ENCODE measurements at places on chromosomes 6 and 20.

DNA sequence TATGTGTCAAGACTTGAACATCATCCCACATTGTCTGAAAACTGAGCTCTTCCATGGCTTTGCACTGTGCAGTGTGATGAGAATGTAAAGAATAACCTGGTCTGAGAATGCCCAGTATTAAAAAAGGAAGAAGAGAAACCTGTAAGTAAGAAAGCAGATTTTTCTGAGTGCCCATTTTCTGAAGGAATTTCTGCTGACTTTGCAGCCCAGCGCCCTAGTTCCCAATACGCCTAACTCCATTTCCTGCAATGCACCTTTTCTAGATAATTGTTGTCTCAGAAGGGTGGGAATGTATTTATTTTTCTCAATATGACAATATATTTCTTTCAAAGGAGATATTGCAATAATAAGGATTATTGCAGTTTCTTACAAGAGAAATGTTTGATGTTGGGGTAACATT lies 231.5 kb downstream of the HAO1 start:
- DNase-seq, result no peak

DNA sequence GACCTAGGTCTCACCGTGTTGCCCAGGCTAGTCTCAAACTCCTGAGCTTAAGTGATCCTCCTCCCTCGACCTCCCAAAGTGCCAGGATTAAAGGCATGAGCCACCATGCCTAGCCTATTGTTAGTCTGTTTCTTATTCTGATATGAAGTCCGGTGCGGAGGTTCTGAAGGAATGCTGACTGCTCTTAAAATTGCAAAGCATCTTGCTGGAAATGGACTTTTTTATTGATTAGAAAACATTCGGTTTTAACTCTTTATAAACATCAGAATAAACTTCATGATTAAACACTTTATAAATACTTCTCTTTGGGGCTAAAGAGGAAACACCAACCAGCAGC lies 3.2 kb downstream of the TNFAIP3 start:
- no peak for DNase-seq

GRCh38 chr6:3341467-3341866 lies 82.7 kb downstream of the PSMG4 start:
- DNase-seq, result peak; percentile 95

DNA sequence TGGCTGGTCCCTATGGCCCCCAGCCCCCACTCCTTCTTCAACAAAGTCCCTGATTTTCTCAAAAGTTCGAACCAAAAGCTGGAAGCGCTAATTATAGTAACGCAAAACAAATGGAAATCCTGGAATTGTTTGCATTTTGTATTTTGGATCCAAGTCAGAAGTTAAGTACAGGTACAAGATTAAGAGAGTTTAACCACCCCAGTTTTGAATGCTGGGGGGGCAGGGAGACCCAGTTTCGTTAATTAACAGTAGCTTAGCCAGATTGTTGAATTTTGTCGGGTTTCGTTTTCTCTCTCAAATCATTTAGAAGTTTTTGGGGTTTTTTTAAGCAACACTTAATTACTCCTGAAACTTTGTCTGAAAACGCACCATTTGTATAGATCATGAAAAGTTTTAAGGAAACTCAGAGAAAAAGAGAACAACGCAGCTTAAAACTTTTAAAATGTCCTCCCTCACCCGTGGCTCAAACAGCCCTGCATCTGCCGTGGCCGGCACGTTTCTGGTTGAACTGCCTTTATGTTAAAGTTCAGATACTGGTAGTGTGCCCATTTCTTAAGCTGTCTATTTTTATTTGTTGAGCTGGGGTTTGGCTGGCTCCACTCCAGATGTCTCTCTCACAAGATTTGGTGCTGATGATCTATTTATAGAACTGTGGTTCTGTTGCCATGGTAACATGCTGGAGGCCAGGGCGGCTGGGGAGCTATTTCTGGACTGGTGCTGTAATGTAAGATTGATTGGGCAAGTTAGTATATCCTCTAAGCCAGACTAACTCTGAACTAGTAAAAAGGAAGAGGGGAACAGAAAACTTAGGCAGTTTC lies 55.0 kb downstream of the GNAS start:
- DNase-seq, result peak; percentile 99

GRCh38 chr6:155396605-155397004 lies 59.0 kb downstream of the NOX3 start:
- no peak for DNase-seq

DNA sequence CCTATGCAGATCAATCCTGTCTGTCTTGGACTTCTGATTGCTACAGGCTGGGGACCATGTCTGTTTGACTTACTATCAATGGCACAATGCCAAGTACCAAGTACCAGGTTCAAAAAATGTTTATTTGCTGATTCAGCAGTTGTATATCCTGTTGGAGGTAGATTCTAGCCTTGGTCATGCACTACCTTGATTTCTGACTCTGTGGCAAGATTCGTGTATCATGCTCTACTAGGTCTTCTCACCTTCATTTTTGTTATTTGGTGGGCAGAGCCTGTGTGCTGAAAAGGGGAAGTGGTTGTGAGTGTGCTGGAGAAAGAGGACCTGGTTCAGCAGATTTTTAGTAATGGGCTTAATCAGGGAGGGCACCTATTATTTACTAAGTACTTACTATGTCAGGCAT lies 192.4 kb upstream of the MYLIP start:
- DNase-seq, result no peak

DNA sequence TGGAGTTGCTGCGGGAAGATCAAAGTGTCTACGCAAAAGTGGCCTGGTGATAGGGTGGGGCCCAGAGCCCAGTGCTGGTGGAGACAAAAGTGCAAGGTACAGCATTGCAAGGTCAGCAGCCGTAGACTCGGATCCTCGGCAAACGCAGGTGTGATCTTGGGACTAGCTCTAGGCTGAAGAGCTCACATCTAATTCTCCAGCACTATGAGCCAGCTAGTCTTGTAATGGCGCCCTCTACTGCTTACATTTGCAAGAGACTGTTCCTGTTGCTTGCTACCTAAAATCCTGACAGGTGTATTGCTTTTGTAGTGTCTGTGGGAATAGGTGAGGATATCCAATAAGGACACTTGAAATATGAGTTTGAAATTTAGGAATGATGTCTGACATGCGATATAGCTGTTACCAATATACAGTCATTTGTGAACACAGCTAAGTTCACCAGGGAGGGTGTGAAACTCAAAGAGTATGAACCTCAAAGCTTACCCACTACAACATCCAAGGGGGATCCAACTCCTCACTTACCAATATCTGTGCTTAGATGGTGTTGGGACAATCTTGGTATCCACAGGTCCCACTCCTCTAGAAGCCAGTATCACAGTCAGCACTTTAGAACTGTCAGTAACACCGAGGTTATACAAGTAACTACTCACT lies 58.4 kb downstream of the PDE7B start:
- DNase-seq, result no peak

DNA sequence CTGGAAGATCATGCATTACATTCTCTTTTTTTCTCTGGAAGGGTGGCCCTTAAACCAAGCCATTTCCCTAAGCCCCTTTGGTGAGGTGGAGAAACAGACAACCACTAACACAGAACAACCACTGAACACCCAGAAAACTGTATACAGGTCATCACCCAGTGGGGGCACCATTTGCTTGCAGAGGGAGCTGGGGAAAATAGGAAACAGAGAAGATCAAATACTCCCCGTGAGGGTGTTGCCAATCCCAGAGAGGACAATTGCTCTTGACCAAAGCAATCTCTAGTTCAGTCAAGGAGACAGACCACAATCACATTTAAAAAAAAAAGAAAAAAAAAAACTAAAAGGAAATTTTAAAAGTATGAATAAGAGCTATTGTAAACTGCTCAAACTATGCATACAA lies 865 bp upstream of the DAAM2 start:
- peak; percentile 49 for DNase-seq

DNA sequence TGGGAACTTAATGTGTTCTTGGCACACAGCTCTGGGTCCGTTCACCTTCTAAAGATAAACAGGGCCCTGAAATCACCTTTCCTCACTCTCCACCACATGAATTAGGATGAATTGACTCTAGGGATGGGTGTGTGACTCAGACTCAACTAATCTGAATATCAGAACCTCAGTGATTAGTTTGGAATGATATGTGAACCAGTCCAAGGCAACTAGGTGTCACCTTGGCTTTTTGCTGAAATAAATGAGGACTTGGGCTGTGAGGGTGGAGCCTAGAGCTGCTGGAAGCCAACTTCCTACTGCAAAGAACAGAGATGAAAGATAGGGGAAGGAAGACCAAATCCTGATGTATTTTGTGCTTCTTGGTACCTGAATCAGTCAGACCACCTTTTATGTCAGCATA lies 132.0 kb upstream of the RNF24 start:
- DNase-seq, result no peak

Measured in AG10803 (cell line).